AG10803 (cell line): ENCODE measurements at places on chromosomes 7 and 10.
A peak's percentile ranks its signal among the peaks of the same experiment; 100 is the strongest.

- peak; percentile 67 for DNase-seq
Observed at GRCh38 chr7:116455009-116455408, 44.5 kb upstream of the CAV2 start.

- DNase-seq: no peak
Observed at GRCh38 chr10:55158633-55159032, 357.6 kb upstream of the PCDH15 start.

DNA sequence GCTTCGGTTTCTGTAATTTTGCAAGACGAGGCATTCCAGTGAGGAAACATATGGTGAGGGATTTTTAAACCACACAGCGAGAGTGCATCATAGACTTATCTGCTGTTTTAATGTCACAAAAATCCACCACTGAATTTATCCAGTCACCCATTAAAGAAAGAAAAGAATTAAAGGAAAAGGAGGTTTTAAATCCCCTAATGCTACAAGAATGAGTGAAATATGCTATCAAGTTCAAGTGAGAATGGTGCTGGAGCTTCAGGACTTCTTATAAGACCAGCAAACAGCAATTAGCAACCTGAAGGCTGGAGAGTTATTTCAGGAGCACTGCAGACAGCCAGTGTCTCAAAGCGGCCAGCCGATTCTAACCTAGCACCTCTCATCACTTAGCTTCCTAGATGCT is 439.1 kb upstream of the MGMT start:
- DNase-seq: no peak

GRCh38 chr10:110165239-110165638 is 42.2 kb upstream of the MXI1 start:
- DNase-seq: no peak

DNA sequence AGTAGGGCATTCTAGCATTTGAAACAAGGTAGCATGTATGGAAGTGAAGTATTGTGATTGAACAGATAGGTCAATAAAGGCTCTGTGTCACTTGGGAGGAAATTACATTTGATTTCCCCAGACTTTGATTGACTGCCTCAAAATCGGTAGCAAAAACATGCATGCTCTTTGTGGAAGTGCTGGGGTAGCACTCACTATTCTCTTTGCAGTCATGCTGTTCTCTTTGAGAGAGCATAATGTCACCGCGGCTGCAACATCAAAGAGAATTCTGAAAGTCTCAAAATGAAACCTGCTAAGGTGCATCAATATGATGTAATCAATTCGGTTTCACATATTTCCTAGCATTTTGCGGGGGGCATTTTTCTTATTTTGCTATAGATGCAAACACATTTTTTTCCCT is 64.2 kb downstream of the ARMC3 start:
- DNase-seq: no peak

GRCh38 chr10:48974510-48975156 is 35.0 kb upstream of the LRRC18 start:
- no peak for DNase-seq

- DNase-seq: peak; percentile 27
Observed at GRCh38 chr10:98172495-98172894, 38.0 kb downstream of the R3HCC1L start.

DNA sequence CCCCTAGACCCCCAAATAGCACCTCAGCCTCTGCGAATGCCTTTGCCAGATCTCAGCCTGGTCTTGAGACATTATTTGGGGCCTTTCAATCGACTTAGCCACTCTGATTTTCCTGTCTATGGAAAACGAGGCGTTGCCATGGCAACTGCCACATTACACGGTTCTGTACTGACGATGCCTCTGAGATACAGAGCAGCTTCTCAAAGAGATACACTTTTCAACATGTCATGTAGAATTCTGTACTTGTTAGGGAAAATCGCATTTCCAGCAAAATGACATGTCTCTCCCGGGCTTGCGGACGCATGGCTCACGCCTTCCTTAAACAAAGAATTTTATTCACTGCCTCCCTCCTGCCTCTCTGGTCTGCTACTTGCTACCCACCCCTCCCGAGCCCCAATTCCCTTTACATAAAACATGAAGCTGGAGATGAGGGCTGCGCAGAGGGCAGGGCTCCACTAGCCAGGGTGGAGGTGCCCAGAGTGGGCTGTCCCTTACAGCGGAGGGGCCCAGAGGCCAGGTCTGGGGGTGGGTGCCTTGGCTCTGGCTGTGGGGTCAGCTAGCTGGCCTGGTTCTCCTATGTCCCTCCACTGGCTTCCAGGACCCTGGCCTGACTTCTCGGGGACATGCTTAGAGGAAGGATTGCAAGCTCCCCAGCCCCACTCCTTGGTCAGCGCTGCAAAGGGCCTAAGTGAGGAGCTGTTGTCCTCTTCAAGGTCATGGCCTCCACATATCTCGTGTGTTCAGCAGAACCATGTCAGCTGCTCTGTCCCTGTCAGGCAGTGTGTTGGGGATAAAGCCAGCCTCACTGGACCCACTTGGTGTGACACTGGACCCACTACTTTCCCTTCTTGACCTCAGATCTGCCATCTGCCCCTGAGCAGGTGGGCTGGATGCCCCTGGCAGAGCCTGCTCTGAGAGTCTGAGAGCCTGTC is 342.5 kb downstream of the RPS24 start:
- no peak for DNase-seq
